ENCODE measurements at places on chromosomes 3 and 15.

DNA sequence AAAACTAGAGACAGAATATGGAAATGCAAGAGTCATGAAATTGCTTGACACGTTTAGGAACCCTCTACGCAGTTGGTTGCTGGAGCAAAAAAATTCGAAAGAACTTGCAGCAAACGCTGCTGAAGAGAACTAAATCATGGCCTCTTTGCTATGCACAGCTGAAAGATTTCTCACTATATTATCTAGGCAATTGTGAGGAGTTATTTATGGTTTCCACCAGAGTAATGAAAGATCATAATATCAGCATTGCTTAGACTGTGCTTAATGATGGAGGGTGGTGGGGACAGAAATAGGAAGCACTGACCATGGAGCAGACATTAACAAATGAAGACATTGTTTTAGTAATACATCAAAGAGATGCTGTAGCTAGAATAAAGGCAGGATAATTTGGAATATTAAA, 593.4 kb upstream of the ZNF717 start:
- DNase-seq, result no peak

DNA sequence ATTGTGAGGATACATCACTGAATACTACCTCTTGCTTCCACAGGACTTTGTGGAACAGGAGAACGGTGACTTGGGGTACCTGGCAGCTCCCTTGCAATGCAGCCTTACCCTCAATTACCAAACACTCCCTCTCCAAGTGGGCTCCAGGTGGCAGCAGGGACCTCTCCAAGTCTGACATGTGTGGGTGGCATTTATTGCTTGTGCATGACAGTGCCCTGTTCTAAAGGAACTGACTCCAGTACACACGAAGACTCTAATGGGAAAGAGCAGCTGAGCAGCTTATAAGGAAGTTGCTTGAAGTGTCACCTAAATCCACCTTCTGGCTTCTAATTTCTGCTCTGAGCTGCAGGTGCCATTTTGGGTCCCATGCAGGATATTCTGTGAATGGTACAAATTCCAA, 174.1 kb upstream of the SLCO3A1 start:
- DNase-seq, result no peak

- DNase-seq, result no peak
Measured at GRCh38 chr15:78448441-78449219, 10.6 kb downstream of the IREB2 start.

DNA sequence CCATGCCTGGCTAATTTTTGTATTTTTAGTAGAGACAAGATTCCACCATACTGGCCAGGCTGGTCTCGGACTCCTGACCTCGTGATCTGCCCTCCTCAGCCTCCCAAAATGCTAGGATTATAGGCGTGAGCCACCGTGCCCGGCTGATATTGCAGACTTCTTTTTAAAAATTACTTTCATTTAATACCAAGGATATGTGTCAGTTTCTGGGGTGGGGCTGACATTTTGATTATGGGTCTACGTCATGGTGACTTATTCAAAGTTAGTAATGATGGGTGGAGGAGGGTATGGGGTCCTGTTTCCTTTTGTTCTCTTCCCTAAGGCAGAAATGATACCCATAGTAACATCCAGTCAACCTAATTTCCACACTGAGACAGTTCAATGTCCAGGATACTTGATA, 34.7 kb downstream of the GBE1 start:
- DNase-seq, result no peak

DNA sequence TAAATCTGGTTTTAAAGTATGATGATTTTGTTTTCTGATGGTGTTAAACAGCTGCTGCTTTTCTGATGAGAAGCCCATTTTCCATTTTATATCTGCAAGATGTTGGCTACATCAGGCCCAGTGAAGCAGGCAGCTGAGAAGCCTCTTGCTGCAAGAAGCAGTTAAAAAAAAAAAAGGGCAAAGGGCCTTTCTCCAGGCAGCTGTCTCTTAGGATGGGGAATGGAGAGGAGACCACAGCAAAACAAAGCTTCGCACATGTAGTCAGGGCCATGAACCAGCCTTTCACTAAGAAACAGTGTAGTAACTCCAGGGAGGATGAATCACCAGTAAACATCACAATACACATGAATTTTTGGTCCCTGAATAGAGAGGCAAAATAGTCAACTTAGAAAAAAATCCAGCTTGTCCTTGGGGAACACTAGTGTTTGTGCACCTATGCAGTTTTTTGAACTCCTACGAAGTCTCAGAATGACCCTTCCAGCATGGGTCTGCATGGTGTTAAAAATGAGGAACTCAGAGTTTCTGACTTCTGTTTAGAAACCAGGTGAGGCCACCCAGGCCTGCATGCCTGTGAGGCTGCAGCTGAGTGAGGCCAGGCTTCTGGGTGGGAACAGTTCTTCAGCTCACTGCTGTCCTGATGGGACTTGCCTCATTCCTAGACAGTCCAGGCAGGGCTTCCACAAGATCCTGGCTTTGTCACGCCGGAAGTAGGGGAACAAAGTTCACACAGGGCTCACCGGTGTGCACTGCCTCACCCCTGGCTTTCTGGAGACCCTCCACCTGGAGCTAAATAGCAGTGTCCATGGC, 518.7 kb downstream of the MCTP2 start:
- DNase-seq, result no peak

GRCh38 chr3:87975716-87976115, 83.1 kb downstream of the CGGBP1 start:
- no peak for DNase-seq

GRCh38 chr3:169665264-169666075, 2.0 kb upstream of the MECOM start:
- no peak for DNase-seq

DNA sequence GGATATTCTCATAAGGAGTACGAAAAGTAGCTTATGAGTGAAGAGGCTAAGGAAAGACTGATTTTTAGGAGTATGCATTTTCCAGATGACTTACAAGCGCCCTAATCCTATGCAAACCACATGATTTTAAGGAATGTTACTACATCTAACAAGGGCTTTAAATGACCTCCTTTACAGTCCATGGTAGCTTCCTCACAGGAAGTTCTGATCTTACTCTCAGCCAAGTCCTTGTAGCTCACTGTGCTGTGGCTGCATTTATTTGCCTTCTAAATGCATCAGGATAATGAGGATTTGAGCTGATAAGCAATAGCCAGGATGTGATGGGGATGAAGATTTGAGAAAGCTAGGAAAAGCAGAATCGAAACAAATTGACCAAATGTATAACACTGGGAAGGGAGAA, 896.0 kb downstream of the MCTP2 start:
- DNase-seq, result peak; percentile 43

DNA sequence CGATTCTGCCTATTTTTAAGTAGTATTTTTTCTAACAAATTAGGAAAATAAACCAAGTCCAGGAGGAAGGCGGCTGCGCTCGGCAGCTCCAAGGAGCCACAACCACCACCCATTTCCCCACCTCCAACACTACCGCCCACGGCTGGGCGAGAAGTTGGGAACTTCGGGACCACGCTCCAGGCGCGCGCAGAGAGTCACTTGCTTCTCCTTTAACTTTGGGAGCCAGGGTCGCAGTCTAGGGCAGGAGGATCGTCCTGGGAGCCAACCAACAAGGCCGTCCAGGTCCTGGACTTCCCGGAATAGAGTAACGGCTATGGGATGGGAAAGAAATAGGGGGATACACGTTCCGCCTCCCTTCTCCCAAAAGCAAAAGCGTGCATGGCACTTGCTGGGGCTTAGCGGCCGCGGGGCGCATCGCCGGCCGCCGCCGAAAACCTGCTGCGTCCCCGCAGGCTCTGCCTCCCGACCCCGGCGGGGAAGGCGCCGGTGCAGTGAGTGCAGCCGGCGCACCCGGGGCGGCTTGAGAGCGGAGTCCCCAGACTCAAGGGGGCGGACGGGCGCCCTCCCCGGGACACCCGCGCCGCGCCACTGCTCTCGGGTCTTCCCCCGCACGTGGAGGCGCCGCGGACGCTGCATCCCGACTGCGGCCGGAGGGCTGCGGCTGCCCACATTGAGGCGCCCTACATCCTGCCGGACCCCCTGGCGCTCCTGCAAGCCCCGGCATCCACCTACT, 699 bp downstream of the MEGF11 start:
- no peak for DNase-seq

DNA sequence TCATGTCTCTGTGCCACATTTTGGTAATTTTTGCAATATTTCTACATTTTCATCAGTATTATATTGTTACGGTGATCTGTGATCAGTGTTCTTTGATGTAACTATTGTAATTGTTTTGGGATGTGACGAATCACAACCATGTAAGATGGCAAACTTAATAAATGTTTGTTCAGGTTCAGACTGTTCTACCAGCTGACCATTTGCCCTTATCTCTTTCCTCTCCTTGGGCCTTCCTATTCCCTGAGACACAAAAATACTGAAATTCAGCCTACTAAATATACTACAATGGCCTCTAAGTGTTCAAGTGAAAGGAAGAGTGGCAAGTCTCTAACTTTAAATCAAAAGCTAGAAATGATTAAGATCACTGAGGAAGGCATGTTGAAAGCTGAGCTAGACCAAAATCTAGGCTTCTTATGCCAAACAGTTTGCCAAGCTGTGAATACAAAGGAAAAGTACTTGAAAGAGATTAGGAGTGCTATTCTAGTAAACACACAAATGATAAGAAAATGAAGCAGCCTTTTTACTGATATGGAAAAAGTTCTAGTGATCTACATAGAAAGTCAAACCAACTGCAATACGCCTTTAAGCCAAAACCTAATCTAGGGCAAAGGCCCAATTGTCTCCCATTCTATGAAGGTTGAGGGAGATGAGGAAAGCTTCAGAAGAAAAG, 952.8 kb downstream of the ROBO1 start:
- no peak for DNase-seq

DNA sequence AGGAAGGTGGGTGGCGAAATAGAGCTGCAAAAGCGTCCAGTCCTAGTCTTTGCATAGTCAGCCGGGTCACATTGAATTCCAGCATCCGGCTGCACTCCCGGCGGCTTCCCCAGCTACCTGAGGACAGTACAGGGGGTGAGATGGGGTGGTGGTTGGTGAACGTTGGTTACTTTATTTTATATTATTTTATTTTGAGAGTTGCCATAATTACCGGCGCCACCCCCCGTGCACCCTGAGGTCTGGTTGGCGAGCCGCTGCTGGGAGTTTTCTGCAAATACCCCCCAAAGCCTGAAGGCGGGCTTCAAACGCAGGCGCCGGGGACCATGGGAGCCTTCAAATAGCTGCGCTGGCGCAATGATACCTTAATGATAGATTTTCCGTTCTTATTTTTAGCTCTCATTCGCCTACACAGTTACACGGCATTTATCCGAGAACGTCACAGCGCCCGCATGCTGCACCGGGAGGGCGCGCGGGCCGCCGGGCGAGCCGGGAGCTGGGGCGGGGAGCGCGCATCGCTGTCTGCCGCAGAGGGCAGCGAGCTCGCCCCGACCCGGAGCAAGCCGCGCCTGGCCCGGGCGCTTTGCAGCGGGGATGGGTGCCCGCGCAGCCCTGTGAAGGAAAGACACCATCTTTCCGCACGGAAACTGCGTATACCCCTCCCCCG, 756 bp upstream of the RASGRF1 start:
- no peak for DNase-seq

DNA sequence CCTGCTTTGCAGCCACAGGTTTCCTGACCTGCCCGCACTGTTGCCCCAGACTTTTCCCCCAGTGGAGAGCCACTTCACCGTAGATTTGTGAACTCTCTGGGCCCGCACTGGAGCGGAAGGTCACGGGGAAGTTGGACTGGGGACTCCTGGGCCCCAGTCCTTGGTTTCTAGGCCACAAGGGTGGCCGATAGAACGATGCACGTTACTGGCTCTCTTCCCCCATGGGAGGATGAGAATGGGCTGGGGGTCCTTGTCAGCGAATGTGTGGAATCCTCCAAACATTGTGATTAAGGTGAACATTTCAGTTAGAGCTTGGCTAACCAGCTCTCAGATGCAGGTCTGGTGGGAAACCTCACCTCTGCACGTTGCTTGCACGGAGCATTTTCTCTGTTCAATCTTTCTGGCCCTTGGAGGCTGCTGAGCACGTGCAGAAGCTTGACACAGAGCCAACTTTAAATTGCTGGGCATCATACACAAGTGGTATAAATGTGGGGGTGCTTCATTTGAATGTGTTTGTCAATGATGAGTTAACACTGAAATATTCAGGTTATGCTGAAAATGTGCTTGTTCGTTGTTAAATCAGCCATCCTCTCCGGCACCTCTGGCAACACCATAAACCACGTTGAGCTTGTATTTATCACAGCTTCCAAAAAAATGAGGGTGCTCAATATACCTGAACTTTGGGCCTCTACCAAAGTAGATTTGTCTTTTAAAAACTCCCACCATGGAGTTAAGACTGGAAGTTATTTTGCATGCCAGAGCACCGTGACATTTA, 976 bp downstream of the DIS3L start:
- DNase-seq, result peak; percentile 77

DNA sequence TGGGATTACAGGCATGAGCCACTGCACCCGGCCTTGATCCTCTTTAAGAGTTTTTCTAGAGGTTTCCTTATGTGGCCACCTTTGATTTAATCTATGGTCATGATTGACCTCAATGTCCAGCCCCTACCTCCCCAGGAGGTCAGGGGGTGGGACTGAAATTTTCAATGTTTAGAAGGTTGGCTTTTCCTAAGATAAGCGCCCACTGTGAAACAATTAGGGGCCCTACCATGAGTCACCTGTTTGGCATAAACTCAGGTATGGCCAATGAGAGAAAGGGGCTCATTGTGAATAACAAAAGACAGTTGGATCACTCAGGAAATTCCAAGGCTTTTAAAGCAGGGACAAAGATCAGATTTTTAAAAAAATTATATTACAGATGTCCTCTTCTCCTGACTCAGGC, 51.1 kb downstream of the ZBTB11 start:
- DNase-seq, result no peak

- DNase-seq, result no peak
Measured at GRCh38 chr3:127312818-127313217, 25.0 kb upstream of the PRR20G start.

DNA sequence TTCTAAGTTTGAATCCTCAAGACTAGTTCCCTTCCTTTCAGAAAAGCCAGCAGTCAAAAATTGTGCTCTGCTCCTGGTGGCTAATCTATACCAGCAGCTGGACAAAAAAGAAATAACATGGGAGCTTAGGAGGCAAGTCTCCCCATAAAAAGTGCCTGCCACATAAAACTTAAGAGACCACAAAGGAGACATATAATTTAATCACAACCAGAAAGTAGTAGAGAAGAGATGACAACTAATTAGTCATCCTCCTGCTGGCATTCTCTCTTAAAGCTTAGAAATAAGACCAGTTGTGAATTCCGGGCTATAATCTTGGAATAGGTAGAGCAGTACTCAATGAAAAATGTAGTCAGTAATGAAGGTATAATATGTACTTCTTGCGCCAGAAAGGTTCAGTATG, 20.2 kb upstream of the IMPG2 start:
- peak; percentile 6 for DNase-seq

GRCh38 chr3:140234256-140234655, 299.3 kb downstream of the CLSTN2 start:
- DNase-seq, result no peak

- DNase-seq, result no peak
Measured at GRCh38 chr3:126679318-126679751, 24.4 kb upstream of the TXNRD3 start.

- no peak for DNase-seq
Measured at GRCh38 chr15:33621141-33621540, 310.4 kb downstream of the RYR3 start.

- DNase-seq, result no peak
Measured at GRCh38 chr3:168616915-168617314, 521.2 kb upstream of the GOLIM4 start.
